ENCODE measurements at places on chromosomes 16 and 17.

GRCh38 chr17:77504652-77505155 lies 363.9 kb downstream of the SEC14L1 start:
- DNase-seq = no peak

DNA sequence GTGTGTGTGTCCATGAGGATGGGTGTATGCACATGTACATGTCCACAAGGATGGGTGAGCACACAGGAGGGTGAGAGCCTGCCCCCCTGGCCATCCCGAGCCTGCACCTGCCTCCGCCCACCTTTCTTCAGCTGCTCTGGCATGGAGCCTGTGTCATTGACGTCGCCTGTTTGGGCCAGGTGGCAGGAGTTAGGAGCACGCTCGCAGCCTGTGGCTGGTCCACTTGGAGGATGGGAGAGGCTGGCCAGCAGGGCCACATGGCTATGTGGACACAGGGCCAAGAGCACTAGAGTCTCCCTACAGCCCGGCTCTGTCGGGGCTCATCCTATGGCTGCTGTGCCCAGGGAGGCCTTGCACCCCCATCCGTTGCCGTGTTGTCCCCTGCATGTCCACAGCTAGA lies 21.4 kb downstream of the BAHCC1 start:
- DNase-seq = no peak

DNA sequence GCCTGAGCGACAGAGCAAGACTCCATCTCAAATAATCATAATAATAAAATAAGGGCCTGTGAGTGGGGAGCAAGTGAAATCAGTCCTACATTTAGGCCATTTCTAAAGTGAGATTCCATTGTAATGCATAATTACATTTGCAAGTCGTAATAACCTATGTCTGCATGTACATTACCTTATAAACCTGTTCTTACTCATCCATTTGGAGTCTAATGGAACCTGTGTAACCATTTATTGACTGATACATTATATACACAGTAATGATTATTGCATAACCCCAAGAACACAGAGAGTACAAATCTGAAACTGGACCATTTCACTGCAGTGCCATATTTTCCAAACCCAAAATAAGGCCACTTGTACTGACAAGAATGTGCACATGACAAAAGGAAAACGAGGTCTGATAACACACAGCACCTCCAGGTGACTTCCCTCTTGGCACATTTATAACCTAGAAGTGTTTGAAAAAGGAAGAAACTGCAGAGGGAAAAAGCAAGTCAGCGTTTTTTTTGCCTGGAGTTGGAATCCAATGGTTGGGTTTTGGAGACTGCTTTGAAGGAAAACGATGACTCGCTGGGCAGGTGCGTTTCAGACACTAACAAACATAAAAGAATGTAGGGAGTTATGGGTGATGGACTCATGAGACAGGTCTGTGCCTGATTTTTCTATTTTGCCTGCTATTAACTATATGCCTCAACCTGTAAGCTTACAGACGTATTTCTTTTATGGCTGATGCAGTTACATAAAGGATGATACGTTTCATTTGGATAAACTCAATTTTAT lies 63.6 kb upstream of the KIFC3 start:
- no peak for DNase-seq

GRCh38 chr17:81153340-81153803 lies 11.9 kb upstream of the PVALEF start:
- no peak for DNase-seq

- no peak for DNase-seq
These were observed 270.6 kb upstream of the PMFBP1 start for GRCh38 chr16:72442385-72443158.

GRCh38 chr16:28010671-28011070 lies 52.8 kb downstream of the GSG1L start:
- no peak for DNase-seq

All from left forelimb (tissue), 1 donor.